IPS DF 6.9 (cell line): ENCODE measurements at places on chromosomes 2 and 18.

- no peak for DNase-seq
These were observed 455 bp downstream of the C18orf32 start for GRCh38 chr18:49486606-49486952.

- DNase-seq = no peak
These were observed 14.3 kb downstream of the DSG2 start for GRCh38 chr18:31512203-31512764.

DNA sequence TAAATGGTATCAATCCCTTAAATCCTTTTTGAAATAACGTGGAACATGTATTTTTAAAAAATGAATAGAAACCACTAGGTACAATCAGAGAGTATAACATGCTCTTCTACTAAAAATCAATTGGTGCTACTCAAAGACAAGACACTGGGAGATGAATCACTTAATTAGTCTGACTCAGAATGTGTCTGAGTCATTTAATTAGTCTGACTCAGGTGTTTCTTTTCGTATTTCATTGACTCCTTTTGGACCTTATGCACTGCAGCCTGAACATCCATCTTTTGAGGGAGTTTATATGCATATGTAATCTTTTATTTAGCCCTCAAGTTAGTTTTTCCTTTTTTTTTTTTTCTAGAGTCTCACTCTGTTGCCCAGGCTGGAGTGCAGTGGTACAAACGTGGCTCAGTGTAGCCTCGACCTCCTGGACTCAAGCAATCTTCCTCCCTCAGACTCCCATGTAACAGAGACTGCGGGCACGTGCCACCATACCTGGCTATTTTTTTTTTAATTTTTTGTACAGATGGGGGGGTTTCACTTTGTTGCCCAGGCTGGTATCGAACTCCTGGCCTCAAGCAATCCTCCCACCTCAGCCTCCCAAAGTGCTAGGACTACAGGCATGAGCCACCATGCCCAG is 26.5 kb downstream of the PPP4R3B start:
- no peak for DNase-seq

DNA sequence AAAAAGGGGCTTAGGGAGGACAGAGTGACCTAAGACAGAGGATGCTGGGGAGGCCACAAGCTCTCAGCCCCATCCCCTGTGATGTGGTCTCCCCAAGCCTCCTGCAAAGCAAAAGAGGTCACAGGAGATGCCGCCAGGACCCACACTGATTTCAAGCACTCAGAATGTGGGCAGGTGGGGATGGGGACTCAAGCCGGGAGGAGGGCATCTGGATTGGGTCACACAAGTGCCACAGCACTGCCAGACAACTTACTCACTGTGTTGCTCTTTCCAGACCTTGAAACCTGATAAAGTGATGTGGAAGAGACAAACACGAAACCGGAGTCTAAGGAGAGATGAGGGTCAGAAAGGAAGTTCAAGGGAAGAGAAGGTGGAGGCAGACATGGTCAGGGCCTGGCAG is 95.7 kb downstream of the TTC32 start:
- no peak for DNase-seq

DNA sequence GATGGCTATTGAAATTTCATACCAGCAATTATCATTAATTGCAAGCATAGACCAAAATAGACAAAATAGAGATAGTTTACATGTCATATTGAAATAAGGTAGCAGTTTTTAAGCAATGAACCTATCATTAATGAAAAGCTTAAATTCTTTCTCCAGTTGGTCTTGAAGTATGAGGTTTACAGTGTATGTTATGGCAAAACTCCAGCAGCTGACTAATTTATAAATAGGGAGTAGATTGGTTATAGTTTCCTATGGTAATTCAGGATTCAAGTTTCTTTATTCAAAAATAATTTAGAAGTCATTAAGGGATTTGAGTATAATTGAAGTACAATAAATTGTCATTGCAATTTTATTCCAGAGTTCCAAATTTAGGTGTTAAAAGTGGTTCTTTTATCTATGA is 69.6 kb upstream of the COL5A2 start:
- DNase-seq = no peak

DNA sequence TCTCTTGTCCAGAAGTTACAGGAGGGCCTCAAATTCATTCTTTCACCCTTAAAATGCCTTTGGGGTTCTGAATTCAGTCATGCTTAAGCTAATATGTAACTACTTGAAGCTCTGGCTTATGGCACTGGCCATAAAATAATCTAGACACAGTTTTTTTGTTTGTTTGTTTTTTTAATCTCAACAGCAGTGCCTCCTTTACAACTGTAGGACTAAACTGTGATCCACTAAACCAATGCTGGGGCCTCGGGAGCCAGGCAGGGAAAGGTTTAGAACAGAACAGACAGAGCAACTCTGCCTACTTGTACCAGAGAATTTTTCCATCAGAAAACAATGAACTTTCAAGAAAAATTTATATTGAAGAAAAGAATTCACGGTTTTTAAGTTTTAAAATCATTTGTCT is 1.7 kb downstream of the STAM2 start:
- no peak for DNase-seq

DNA sequence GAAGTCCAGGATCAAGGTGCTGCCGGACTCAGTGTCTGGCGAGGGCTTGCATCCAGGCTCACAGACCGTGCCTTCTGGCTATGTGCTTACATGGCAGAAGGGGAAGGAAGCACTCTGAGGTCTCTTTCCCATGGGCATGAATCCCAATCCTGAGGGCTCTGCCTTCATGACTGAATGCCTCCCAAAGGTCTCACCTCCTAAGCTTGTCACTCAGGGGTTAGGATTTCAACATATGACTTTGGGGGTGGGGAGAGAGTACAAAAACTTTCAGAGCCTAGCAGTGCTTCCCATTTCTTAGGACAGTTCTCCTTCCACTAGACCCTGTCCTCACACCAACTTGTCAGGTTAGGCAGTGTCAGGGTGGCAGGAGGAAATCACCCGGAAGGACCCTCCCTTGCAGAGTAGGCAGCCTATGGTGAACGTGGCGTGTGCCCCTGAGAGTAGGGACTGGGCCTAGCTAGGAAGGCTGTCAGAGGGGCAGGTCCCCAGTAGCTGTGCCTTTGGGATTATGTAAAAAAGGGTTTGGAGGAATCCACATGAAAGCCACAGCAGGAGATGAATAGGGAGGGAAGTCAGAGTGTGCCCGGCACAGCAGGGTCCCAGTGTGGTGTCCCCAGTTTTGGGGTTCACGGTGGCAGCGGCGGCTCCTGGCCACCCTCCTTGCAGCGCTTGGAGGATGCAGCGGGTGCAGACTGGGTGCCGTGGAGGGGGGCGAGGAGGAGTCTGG is 233.3 kb downstream of the LDLRAD4 start:
- no peak for DNase-seq

- no peak for DNase-seq
These were observed 23.7 kb upstream of the SLC35F6 start for GRCh38 chr2:26740346-26740745.

DNA sequence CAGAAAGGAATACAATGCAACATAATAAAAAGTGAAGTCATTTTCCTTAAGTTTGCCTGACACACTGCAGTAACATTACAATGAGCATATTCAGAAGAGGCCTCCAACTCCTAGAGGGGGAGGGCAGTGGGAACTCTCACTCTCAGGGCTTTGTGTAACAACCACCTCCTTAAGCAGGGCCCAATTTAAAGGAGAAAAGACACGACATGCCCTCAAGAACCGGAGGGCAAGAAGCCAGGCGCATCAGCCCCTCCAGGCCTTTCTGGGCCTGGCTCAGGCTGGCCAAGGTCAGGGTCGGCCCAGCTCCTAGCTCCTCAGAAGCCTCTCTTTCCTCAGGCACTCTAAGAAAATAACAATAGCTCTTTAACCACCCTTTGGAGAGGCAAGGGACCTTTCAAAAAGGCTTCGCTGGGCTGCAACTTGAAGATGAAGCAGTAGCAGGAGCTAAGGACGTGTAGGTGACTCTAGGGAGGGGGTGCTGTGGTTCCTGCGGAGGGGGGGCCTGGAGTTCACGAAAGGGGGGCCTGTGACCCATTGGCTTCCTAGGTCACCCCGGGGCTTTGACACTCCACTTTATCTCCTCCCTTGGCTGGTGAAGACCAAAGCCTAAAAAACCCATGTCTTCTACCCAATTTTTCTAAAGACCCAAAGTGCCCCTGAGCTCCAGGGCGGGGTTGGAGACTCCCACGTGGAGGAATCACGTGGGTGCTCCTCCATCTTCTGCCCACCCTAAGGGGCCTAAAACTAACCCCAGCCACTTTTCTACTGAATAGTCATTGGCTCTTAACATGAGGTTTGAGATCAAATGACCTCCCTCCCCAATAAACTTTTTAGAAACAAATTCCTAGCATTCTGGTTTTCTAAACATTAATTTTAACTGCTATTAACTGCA is 13.3 kb downstream of the SERTAD2 start:
- no peak for DNase-seq

- DNase-seq = no peak
These were observed 1.9 kb downstream of the CTLA4 start for GRCh38 chr2:203869223-203870042.

GRCh38 chr2:45379399-45380087 is 231.5 kb downstream of the SRBD1 start:
- DNase-seq = no peak

DNA sequence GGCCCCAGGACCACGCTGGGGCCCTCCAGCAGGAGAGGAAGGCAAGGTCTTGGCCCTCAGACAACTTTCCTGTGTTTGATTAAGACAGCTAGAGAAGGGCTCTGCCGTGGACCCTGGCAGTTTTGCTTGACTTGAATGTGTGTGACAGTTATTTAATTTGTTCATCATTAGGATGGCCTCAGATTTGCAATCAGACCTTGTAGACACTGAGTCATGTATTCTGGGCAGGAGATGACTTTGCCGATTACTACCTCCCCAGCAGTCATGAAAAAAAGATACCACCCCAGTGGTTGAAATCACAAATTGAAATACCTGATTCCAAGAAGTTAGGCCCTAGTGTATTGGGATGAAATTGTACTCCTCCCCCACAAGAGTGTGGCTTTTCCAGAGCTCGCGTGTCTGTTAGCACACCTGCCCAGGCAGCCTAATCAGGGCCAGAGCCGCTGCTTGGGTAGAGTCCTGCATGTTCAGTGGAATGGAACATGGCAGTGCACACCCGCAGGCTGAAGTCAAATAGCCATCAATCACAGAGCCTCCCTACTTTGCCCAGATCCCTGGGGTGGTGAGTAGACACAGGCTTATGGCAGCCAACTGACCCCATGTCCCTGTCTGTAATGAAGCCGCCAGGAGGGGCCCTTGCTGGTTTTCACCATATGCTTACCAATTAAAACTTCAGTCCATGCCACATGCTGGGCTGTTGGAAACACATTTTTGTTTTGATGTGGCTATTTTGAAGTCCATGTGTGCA is 122.5 kb downstream of the TPGS2 start:
- no peak for DNase-seq

DNA sequence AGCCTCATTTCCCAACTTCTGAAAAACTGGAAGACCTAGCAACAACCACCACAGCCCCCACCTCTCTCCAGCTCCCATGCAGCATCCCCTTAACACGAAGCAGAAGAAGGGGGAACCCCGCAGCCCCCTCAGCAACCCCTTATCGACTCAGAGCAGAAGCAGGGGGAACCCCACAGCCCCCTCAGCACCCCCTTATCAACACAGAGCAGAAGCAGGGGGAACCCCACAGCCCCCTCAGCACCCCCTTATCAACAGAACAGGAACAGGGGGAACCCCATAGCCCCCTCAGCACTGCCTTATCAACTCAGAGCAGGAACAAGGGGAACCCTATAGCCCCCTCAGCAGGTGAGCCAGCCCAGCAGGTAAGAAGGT is 6.7 kb downstream of the SLC66A2 start:
- DNase-seq = no peak

GRCh38 chr2:85619617-85620016 is 3.6 kb downstream of the USP39 start:
- DNase-seq = no peak

DNA sequence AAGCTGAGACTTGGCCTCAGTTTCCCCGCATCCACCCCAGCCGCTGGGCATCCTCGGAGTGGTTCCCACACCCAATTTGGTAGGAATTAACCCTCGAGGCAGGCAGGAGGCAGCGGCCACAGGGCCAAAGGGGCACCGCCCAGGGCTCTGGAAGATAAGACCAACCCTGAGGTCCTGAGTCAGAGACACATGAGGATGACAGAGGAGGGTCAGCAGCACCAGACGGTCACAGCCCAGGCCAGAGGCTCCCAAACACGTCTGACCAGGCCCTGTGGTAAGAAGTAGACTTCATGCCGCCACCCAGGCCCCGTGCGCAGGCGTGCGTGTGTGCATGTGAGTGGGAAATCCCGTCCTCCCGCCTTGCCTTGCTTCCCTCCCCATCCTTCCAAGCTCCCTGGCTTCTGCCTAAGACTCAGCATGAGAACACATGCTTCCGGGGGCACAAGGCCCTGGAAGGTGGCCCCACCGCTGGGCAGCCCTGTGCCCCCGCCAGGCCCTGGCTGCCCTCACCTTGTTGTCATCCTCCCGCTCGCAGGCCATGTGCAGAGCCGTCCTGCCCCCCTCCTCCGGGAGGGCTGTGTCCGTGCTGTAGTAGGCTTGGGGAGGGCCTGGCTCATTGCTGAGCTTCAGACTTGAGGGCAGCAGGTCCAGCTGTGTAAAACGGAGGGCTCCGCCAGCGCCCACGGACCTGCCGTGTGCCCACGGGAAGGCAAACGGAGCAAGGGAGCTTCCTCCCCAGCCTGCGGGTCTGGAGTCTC is 46.3 kb downstream of the ANKMY1 start:
- DNase-seq = no peak

DNA sequence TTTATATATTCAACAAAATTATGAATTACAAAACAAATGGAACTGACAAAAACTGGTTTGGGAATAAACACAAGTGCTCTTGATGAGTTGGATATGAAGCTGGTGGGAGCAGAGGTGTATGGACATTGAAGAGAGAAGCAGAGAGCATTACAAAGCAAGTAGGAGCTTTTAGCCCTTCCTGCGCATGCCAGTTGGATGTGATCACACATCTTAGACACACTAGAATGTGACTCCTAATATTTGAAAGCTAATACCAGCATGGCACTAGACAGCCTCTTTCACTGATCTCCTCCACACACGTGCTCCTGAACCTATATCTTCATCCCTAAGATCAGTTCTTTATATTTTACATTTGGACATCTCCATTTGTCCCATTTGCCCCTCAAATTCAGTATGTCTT is 298.1 kb downstream of the MTX2 start:
- no peak for DNase-seq

DNA sequence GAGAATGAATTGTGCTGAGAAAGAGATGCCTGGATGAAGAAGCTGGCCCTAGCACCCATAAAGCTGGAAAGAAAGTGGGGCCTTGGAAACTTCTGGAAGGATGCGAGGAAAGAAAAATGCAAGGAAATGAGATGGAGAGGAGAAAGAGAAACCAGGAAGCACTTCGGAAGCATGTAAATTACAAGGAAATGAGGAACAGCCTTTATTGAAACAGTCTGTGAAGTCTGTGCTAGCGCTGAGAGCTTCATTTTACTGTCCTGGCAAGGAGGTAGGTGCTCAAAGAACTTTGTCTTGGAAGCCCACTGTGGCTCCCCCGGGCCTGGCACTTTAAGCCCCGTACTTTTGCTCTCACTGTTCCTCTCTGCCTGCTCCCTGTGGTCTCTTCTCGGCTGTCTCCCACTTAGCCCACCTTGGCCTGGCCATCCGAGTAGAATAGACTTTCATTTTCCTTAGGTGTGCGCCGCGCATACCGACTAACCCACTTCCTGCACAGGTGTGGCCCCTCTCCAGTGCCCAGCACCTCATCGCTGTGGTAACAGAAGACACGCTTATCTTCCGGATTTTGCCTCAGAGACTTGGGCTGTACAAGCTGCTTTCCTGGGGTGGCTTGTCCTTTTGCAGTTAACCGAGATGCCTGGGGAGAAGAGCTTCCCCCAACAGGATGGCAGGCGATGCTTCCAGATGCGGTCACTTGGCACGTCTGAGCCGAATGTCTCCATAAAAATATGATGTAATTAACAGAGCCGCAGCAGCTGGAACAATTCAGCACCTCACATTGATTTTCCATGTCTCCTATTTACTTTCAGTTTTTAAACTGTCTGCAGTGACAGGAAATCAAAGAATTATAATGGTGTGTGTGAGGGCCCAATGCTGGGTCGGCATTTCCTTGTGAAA is 199.6 kb downstream of the HRH4 start:
- no peak for DNase-seq
